HTR-8/SVneo (cell line): ENCODE measurements at places on chromosomes 6 and 20.

GRCh38 chr6:33420491-33421343 lies 852 bp downstream of the SYNGAP1 start:
- no peak for DNase-seq

- DNase-seq, result no peak
Measured at GRCh38 chr6:168575346-168576098, 134.5 kb downstream of the SMOC2 start.

DNA sequence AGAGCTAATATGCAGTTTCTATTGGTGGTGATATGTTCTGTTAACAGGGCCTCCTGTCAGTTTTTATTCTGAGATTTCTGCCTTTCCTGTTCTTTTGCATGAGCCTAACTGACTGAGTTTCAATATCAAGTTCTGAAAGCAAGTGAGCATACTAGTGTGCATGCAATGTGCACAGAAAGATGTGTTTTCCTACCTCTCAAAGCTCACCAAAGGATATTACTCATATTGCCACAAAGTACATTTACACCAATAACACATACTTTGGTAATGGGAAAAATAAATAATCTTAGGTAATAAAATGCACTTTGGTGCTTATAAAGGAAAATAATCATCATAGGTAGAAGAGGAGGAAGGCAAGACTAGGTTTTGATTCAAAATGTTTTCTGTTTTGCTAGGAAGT lies 195.0 kb downstream of the KHDC1L start:
- no peak for DNase-seq

- DNase-seq, result no peak
Measured at GRCh38 chr20:16601047-16601446, 27.8 kb upstream of the KIF16B start.

DNA sequence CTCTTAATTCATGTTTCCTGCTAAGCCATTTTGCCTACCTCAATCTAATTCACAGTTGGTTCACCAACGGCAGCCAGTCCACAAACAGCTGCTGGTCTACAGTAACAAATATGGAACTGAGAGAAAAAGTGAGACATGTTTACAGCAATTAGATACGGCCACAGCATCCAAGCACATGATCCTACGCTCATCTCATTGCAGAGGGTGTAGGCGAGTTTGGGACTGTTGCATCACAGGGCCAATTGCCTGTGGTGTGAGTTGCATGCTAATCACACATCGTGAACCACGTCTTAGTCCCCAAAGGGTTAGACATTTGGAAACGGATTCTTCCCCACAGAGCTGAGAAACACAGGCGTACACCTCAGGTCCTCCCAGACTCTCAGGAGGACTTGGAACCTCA lies 166.9 kb downstream of the EYA2 start:
- DNase-seq, result no peak

DNA sequence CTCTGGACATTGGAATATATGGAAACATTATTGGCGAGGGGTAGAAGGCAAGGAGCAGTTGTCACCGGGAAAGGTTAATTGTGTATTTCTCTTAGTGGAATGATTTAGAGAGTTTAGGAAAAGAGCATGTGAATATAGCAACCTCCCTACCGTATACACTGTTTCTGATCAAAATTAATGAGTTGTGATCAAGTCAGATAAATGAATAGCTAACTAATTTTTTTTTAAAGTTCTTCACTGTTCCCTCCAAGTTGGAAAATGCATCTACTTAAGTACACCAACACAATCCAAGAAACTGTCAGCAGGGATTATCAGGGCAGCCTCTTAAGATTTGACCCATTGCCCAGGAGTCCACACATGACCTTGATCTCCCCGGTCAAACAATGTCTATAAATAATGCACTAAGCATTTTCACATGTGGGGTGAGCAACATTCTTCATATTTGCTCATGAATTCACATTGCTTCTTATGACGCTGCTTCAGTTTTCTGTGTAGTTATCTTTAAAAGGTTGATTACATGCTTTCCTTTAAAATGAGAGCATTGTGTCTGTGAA lies 680.8 kb upstream of the NRSN1 start:
- no peak for DNase-seq

DNA sequence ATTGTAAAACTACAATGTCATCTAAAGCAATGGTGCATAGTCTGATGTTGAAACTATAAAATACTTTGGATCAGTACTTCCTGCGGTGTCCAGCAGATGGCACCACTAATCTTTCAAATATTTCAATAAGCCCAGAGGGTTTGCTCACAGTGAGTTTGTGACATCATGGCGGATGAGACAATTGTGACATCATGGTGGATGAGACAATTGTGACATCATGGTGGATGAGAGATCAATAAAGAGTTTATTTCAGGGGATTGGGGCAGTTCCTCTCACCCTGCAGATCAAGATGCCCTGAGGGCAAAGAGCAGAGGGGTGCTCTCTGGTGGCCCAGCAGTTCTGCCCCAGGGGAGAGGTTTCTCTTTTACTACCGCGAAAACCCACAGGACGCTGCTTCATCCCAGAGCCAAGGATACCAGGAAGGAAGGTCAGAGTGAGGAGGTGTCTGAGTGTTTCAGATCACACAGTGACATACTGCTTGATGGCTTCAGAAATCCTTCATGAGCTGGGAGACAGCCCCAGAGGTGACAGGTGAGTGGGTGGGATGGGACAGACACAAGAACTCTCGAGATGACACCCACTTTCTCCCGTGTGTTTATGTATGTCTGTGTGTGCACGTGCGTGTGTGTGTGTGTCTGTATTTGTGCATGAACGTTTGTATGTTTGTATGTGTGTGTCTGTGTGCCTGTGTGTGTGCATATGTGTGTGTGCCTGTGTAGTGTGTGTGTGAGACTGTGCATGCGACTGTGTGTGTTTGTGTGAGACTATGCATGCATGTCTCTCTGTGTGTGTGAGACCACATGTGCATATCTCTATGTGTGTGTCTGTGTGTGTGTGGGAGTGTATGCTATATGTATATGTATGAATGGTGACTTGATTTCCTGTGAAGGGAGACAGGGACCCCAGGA lies 7.3 kb upstream of the ULBP2 start:
- no peak for DNase-seq

DNA sequence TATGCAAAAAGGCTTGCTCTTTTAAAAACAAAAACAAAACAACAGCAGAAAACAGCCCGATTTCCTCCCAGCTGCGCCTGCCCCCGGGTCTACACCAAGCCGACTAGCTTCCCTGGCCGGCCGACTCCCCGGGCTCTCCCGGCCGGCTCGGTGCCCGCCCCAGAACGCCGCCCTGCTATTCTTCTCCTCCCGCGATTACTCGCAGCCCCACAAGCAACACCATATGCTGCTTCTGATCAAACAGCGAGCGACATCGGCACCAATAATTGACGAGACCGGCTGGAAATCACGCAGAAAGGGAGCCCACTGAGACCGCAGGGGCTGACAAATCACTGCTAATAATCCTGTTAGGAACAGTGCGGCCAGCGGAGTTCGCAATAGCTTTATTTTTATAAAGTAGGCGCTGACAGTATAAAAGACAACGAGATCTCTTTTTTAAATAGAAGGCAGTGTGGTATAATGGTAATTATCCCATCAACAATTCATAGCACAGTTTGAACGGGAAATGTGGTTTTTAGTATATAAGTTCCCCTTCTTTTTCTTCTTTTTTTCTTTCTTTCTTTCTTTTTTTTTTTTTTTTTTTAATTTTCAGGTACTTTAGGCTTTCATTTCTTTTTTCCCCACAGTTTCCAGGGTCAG lies 3.3 kb downstream of the SIM1 start:
- DNase-seq, result peak; percentile 36

DNA sequence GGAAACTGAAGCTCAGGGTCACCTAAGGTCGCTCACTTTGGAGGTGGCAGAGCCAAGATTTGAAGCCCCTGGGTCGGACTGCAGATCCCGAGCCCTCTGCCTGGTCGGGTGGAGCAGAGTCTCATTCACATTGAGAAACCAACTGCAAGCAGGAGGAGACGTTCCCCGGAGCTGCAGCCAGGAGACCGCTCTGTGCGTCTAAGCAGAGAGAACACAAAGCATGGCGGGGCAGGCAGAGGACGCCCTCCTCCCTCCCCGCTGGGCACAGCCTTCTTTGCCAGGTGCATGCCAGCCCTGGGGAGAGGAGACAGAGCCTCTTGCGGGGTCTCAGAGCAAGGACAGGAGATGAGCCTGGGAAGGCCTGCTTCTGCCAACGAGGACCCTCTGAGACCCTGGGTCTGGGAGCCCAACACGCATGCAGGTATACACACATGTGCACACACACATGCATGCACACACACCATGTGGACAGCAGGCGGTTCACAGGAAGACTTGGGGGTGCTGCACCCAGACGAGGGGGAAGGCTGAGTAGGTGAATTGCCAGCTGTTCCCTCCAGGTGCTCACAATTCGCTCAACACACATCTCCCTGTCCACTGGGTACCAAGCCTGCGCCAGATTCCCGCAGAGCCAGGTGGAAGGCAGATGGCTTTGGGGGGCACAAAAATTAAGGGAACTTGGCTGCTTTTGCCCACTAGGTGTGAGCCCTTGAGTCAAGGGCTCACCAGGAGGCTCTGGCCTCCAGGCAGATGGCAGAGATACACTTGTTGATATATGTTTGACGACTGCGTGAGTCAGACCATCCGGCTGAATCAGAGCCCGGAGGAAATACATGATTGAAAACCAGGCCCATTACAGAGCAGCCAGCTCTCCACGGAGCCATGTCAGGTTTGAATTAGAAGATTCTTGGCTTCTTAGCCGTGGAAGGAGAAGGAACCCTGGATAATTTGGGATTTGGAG lies 5.5 kb upstream of the NTSR1 start:
- peak; percentile 100 for DNase-seq

- DNase-seq, result no peak
Measured at GRCh38 chr6:107793191-107793590, 30.9 kb downstream of the SCML4 start.

GRCh38 chr20:7003598-7003997 lies 236.1 kb downstream of the BMP2 start:
- no peak for DNase-seq
